ENCODE measurements at places on chromosomes 1 and 21.

GRCh38 chr1:3067301-3067670, 1.7 kb upstream of the PRDM16 start:
- no peak for DNase-seq

GRCh38 chr1:109762821-109763645, 690 bp downstream of the EPS8L3 start:
- DNase-seq = no peak

- no peak for DNase-seq
Observed at GRCh38 chr1:22507587-22507986, 55.7 kb upstream of the EPHA8 start.

GRCh38 chr1:150876119-150876454, 312 bp downstream of the ARNT start:
- no peak for DNase-seq

DNA sequence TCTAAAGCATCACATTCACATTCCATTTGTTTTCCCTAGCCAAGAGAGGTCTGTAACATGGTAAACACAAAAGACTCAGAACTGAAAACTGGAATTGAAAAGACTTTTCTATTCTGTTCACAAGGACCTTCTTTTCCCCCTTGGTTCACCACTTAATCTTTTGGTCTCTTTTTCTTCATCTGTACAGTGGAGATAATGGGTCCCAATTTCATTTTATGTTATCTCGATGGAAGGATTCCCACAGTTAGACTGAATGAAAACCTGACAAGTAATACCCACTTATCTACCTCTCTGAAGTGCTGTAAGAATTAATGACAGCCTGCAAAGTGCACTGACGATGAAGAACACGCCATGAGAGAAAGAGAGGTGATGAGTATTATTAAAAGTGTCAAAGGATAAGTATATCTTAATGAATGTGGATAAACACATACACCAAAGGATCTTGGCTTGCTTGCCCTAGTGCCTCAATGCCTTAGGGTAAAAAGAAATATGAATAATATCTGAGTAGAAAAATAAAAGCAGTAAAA, 71.5 kb downstream of the CYYR1 start:
- DNase-seq = no peak

- DNase-seq = no peak
Observed at GRCh38 chr1:44714532-44714931, 16.4 kb downstream of the RNU5D-1 start.

DNA sequence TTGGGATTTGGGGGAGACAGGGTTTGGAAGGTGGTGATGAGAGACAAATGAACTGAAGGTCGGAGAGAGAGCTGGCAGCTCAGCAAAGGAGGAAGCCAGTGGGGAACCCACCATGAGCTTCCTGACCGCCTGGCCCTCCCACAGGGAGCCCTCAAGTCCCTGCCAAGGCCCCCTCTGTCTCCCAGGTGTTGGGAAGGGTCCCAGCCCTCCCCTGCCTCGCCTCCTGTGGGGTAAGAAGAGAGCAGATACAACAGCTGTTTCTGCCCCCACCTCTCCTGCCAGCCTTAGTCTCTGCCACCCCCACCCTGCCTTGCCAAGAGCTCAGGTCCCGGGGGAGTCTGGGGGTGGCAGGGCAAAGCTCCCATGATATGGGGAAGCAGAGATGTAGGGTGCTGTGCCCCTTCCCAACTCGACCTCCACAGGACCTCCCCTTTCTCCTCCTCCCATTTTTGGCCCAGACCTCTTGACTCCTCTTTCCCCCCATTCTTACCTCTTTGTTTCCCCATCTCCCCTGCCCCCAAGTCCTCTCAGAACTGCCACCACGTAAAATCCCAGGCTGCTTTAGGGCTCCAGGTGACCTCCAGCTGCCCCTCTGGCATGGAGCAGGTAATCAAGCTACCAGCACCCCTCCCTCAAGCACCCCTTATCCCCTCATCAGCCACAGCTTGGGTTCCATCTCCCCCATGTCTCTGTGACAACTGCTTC, 556 bp downstream of the S100A1 start:
- no peak for DNase-seq

DNA sequence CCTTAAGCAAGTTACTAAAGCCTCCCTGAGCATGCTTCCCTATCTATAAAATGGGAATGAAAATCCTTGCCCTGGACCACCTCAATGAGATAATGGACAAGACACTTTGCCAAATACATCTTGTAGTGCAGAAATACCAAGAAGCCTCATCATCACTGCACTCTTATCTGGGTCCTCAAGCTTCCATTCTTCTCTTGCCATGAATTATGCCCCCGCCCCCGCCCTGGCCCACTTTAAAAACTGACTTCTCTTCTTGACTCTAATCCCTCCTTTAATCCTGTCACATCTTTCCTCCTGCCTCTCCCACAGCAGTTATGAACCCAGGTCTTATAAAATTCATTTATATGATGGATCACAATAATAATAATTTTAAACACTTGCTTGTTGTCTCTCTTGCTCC, 14.8 kb downstream of the ARHGEF11 start:
- DNase-seq = no peak

- DNase-seq = no peak
Observed at GRCh38 chr21:15732996-15733329, 3.2 kb downstream of the USP25 start.

- DNase-seq = no peak
Observed at GRCh38 chr1:9213956-9214355, 20.6 kb upstream of the H6PD start.

- no peak for DNase-seq
Observed at GRCh38 chr1:116122955-116123757, 12.0 kb downstream of the MAB21L3 start.

DNA sequence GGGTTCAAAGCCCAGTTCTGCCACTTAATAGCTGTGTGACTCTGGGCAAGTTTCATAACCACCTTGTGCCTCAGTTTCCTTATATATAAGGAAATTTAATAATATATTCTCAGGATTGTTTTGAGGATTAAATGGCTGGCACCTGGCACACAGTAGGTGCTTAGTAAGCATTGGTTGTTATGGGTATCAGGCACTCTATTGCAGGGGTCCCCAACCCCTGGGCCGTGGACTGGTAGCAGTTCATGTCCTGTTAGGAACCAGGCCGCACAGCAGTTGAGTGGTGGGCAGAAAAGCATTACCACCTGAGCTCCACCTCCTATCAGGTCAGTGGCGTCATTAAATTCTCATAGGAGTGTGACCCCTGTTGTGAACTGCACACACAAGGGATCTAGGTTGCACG, 18.5 kb downstream of the PARS2 start:
- no peak for DNase-seq

DNA sequence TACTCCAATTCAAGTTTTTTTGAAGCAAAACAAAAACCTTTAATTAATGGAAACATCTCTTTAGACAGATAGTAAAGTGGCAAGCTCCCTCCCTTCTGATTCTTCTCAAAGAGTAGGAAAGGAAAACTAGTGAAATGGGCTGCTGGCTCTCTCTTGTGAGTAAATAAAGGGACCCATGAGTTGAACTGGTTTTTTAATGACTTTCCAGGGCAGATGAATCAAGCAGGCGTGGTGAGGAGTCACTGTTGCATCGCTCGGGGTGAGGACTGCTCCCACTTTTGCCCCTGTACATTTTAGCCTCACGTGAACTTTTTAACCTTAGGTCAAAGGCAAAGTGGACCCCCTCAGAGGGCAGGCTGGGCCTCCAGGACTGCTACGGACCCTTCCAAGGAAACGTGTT, 64.8 kb downstream of the ABCA4 start:
- no peak for DNase-seq

DNA sequence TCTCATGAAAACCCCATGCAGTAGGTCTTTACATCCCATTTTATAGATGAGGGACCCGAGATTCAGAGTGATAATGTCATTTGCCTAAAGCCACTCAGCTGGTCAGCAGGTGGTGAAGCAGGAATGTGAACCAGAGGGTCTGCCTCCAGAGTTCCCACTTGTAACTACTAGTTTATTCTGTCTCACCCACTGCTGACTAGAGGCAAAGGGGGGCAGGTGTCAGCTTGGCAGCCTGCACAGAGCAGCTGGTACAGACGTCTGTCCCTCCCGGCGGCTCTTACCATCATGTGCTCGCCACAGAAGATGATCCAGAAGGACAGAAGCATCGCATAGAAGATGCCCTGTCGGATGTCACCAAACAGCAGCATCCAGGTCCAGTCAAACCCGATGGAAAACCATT, 82.4 kb downstream of the WLS start:
- DNase-seq = no peak

DNA sequence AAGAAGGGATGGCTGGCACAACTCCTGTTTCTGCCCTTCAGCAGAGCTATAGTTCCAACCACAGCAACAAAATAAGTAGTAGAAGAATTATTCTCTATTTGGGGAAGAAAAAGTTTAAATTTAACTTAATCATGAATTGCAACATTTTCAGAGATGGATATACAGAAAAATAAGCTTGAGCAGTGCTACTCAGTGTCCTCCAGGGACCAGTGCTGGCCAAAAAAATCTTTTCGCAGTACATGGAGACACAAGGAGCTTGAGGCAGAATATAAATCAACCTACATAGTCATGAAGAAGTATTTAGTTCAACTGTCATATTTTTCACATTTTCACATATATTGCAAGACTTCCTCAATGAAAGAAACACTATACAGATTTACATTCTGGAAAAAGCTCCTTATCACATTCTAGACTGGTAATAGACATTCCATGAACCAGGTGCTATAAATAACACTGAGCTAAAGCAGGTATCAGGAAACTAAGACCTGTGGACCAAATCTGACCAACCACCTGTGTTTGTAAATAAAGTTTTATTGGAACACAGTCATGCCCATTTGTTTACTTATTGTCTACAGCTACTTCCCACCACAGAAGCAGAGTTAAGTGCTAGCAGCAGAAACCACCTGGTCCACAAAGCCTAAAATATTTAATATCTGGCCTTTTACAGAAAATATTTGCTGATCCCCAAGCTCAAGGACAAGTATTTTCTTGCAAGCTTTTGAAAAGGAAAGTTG, 101.9 kb downstream of the RGS21 start:
- no peak for DNase-seq

DNA sequence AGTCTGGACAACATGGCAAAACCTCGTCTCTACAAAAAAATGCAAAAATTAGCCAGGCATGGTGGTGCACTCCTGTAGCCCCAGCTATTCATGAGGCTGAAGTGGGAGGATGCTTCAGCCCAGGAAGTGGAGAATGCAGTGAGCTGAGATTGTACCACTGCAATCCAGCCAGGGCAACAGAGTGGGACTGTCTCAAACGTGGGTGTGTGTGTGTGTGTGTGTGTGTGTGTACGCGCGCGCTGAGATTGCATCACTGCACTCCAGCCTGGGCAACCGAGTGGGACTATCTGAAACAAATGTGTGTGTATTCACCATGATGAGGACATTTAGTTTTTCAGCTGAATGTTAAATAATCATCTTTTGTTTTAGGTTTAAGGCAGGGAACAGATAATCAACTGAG, 21.1 kb downstream of the USP1 start:
- no peak for DNase-seq

- no peak for DNase-seq
Observed at GRCh38 chr1:94884106-94884505, 42.8 kb downstream of the CNN3 start.

GRCh38 chr1:24235921-24236788, 49.1 kb upstream of the IFNLR1 start:
- DNase-seq = no peak

DNA sequence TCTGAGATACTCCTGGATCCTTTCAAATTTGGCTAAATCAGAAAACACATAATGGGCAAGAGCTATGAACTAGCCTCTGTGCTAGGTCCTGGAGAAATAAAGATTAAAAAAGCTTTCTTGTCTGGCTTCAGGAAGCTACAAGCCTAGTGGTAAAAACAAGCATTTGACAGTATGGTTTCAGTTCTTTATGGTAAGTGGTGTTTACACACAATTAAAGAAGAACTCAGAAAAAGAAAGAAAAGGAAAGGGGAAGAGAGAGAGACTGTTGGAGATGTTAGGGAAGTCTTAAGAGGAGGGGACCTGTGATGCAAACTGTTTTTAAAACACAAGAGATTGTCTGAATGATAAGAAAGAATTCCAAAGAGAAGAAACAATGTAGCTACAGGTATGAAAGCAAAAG, 1.8 kb downstream of the OR10J1 start:
- DNase-seq = no peak

DNA sequence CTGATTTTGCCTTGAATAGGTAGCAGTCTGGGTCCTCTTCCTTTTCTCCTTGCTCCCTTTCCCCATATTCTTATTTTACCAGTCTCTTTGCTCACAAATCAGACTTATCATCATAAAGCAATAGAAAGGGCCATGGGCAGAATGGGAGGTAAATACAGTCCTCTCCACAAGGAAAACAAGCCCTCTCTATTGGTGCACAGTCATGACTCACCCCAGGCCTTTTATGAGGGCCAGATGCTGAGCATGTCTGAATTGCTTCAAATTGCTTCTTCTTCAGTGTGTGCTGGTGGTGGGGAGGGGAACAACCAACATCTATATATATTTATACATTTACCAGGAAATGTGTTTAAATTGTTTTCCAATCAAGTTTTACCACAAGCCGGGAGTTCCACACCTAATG, 75.2 kb downstream of the GFI1 start:
- no peak for DNase-seq

GRCh38 chr1:24308365-24309015, 10.7 kb upstream of the GRHL3 start:
- DNase-seq = no peak

- no peak for DNase-seq
Observed at GRCh38 chr1:14983277-14983676, 170.3 kb upstream of the TMEM51 start.

DNA sequence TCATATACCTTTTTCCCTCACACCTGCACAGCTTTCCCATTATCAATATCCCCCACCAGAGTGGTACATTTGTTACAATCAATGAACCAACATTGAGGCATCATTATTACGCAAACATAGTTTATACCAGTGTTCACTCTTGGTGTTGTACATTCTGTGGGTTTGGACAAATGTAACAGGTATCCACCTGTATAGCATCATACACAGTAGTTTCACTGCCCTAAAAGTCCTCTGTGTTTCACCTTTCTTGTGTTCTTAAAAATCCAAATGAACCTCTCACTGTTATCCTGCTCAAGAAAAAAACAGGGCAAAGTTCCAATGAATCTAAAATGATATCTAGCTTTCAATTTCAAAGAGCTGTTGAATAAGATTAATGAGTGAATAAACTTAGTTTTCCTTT, 45.9 kb upstream of the NR5A2 start:
- DNase-seq = no peak

DNA sequence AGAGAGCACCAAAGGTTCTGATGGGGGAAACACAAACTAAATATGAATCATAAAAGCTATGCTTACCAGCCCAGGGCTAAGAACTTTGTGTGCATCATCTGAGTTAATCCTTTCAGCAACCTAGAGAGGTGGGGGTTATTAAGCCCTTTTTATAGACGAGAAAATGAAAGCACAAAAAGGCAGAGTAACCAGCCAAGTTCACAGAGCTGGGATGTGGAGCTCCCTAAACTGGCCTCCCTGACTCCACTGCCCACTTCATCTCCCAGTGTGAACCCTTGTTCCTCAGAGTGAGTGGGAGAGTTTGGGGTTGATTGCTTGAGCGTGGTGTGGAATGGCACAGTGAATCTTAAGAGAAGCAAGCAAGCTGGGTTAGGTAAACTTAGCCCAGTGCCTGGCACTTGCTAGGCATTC, 10.8 kb upstream of the BCAR3 start:
- no peak for DNase-seq

GRCh38 chr1:238324211-238324864, 433.6 kb upstream of the ZP4 start:
- no peak for DNase-seq

GRCh38 chr1:32063261-32063681, 9.5 kb upstream of the TMEM39B start:
- no peak for DNase-seq
